ENCODE measurements at places on chromosomes 1 and 21.

- no peak for DNase-seq
These were observed 5.1 kb upstream of the FOXJ3 start for GRCh38 chr1:42340093-42340492.

DNA sequence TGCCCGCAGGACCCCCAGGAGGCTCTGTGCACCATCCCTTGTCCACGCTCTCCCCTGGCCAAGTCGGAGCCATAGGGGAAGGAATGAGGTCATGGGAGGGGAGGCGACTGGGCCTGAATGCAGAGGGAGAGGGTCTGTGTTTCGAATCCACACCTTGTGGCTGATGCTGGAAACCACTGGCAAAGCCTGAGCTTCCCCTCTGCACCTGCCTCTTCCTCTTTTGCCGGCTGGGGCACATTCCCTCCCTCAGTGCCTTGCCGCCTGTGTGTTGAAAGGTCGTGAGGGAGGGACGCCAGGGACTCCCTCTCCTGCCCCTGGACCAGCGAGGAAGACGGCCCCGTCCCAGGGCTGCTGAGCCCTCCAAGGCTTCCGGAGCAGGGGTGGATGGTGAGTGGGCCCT, 27.3 kb downstream of the PRDM16 start:
- no peak for DNase-seq

- no peak for DNase-seq
These were observed 775 bp upstream of the EFCAB14 start for GRCh38 chr1:46719689-46720088.

- no peak for DNase-seq
These were observed 15.6 kb upstream of the FAAP20 start for GRCh38 chr1:2210084-2210653.

- no peak for DNase-seq
These were observed 5.5 kb downstream of the LCE1B start for GRCh38 chr1:152817309-152817708.

- DNase-seq = no peak
These were observed 1.3 kb downstream of the FNDC10 start for GRCh38 chr1:1598720-1599029.

GRCh38 chr1:29527314-29528004, 291.1 kb downstream of the PTPRU start:
- DNase-seq = no peak

- no peak for DNase-seq
These were observed 133.2 kb downstream of the KCNJ6 start for GRCh38 chr21:37783016-37783415.

DNA sequence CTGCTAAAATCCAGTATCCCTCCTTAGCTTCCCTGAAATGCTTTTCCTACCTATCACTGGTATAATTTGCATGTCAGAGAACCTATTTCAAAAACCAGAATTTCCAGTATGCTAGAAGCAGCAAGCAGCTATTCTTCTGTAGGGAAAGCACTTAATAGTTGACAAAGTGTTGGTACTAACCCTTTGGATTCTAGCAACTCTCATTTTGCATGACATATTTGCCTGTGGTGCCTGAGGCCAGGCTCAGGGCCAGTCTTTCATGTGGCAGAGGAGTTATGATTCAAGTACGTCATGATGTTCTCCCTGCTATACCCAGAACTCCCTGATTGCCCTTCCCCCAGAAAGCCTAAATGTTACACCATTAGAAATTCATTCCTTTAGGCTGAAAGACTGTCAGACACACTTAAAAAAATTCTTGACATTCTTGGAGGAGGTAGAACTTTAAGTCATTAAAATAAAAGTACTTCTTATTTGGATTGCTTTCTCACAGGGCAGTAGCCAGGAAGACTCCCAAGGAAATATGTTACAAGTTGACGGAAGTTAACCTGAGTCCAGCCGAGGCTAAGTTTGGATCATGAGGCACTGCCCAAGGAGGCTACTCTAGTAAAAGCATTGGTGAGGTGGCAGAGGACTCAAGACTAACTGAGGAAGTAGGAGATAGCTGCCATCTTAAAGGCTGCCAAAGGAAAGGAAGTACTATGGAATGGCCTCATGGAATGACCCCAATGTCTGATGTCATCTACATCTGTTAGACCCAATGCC, 298.4 kb upstream of the SPAG17 start:
- DNase-seq = no peak

DNA sequence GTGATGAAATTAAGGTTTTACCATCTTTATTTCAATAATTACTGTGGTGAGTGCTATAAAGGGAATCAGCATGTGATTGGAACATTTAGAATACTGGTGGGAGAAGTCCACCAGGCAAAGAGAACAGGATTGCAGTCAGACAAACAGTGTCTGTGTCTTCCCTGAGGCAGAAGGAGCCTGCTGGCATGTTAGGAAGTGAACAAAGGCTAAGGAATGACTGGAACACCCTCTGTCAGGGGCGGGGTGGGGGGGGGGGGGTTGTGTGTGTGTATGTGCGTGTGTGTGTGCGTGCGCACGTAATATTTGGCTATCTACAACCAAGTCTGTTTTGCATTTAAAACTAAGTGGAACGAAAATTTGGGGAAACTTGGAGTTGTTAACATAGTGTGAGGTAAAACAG, 30.2 kb downstream of the SRRM1 start:
- no peak for DNase-seq

DNA sequence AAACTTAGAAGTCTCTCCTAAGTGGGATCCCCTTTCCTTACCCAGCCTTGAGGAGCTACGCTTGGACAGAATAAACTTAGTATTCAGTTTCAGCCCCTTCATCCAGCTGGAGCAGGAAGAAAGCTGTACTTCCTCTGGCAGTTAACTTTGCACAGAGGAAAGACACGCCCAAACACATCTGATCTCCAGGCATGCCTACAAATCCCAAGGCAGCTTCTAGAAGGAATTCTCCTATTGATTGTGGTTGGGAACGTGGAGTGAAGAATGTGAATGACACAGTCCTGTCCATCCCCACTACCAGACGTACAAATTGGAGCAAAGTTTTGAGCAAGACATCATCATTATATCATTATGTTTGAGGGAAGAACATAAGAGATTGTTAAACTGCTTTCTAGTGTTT, 6.6 kb upstream of the AK4 start:
- peak; percentile 45 for DNase-seq

DNA sequence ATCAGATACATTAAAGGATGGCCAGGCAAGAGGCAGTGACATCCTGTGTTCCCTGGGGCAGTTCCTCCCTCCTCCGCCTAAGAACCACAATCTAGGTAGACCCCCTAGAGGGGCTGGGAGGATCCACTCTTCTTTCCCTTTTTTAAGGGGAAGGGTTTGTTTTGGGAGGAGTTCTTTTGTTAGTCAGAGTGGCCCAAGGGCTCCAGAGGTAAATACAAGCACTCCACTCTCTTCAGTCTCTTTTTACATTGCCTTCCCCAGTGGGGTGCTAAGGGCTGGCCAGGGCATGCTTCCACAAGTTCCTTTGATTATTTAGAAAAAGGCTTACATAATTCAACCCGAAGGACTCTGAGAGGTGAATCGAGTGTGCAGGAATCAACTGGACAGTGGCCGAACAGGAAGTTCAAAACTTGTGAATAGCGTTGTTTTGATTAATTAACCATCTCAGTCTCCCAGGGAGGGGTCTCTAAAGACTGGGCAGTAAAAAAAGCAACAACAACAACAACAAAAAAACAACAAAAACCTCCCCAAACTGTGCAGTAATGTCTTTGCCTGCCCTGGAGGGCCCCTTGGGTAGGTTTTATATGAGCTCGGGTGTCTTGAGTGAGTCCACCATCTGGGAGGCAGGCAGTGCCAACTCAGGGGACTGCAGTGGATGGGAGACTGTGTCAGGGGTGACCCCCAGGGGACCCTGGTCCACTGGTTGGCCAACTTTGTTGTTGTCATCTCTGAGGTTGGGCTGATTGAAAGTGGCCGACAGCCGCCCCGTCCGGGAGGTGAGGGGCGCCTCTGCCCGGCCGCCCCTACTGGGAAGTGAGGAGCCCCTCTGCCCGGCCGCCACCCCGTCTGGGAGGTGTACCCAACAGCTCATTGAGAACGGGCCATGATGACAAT, 33.2 kb upstream of the ENO1 start:
- no peak for DNase-seq

GRCh38 chr1:84823511-84823910, 69.5 kb downstream of the LPAR3 start:
- no peak for DNase-seq

DNA sequence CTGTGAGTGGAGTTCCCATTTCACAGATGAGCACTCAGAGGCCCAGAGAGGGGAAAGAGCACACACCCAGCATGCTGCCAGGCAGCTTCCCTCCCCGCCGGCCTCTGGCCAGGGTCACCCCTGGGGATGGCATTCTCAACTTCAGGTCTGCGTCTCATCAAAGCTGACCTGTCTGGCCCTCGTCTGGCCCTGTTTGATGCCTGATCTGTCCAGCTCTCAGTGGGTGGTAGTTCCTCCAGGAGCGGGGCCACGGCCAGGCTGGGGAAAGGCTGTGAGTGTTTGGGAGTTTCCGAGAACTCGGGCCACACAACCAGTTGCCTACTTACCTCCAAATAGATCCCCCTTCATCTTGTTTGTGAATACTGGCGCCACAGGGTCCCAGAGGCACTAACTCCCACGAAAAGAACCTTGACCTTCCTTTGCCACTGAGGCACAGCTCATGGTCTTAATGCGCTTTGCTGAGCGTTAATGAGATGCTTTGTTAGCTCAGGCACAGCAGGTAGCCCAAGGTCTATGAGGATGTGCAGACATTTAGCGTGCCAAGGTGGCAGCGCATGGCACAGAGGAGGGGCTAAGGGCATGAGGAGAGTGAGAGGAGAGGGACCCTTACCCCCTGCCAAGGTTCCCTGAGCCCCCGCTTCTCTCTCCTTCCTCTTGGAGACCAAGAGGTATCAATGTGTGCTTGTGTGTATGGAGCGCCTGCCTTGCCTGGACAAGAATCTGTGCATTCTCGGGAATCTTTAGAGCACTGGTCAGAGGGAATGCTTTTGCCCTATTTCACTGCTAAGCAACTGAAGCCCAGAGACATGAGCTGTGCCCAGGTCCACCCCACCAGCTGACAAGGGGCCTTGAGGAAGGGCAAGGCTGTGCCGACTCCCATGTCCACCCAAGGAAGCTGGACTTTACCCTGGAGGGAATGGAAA, 61.2 kb downstream of the DISP3 start:
- DNase-seq = no peak

DNA sequence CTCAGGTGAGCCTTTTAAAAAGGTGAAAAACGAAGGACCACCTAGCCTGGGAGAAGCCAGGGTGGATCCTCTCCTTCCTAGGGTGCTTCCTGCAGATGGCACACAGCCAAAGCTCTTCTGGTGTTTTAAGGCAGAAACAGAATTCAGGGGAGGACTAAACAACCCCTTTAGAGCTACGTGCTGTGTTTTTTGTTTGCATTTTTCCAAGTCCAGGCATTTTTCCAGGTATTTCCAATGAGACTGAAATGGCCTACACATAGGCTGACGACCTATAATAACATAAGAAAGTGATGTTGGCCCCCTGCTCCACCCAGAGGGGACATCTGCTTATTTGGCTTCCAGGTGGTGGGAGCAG, 83.8 kb downstream of the CAPZB start:
- no peak for DNase-seq

GRCh38 chr21:42569732-42570301, 56.2 kb downstream of the SLC37A1 start:
- no peak for DNase-seq

DNA sequence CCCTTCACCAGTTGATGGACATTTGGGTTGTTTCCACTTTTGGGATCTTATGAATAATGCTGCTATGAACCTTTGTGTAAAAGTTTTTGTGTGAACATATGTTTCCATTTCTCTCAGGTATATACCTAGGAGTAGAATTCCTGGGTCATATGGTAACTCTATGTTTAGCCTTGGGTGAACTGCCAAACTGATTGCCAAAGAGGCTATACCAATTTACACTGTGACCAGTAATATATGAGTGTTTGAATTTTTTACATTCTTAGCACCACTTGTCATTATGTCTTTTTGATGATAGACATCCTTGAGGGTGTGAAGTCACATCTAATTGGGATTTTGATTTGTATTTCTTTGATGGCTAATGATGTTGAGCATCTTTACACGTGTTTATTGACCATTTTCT, 290.1 kb downstream of the DUSP10 start:
- DNase-seq = no peak

DNA sequence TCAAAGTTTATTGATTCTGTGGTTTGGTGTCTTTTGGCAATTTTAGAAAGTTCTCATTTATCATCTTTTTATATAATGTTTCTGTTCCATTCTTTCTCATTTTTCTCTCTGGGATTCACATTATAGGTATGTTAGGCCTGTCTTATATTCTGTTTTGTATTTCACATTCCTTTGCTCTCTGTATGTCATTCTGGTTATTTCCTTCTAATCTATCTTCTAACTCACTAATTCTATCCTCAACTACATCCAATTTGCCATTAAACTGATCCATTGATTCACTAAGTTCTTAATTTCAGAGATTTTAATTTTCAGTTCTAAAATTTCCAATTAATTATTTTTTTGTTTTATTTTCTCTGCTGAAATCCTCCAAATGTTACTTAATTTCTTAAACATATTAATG, 234.8 kb downstream of the FOXD2 start:
- no peak for DNase-seq

GRCh38 chr1:171881442-171881841, 40.1 kb downstream of the DNM3 start:
- DNase-seq = no peak

- DNase-seq = no peak
These were observed 9.9 kb downstream of the KCNJ15 start for GRCh38 chr21:38266732-38267131.

DNA sequence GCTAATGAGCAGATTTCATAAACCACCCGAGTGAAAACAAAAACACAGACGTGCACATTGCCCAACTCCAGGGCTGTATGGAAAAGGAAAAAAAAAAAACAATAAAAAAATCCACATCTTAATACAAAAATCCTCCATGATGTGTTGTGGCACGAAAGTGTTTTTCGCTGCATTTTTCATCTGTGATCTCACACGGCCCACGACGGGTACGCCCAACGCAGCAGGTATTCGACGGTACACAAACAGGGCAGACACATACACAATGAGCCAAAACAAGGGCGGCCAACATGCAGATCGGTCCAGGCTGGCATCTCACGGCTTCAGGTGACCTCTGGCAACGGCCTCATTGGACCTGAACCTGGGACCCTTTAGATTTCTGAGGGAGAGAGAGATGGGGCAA, 31.1 kb downstream of the CASZ1 start:
- no peak for DNase-seq

DNA sequence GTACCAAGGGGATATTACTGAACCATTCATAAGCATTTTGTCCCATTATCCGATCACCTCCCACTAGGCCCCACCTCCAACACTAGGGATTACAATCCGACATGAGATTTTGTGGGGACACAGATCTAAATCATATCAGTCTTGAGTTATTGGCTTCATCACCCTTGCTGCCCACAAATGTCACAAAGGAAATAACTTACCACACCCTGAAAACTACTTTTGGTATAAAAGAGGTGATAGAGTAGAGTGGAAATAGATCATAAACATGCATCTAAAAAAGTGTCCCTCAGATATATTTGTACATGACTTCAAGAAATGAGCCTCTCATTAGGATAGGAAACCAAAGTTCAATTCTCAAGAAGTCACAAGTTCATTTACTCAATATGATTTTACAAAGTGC, 22.6 kb upstream of the FCRL3 start:
- DNase-seq = no peak

All from HCT116 (cell line).